PC-3 (cell line): ENCODE measurements at places on chromosomes 13 and 19.
A peak's percentile ranks its signal among the peaks of the same experiment; 100 is the strongest.

DNA sequence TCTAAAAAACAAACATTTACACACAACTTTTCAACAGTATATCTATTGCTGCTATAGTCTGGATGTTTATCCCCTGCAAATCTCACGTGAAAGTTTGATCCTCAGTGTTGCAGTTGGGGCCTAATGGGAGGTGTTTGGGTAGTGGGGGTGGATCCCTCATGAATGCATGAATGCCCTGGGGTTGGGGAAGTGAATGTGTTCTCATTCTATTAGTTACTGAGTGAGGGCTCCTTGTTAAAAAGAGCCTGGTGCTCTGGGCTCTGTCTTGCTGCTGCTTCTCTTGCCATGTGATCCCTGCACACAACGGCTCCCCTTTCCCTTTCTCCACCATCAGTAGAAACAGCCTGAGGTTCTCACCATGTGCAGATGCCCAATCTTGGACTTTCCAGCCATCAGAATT lies 242.7 kb upstream of the HTR2A start:
- DNase-seq = no peak

GRCh38 chr19:12790628-12791344 lies 500 bp upstream of the JUNB start:
- peak; percentile 26 for DNase-seq

GRCh38 chr19:41564515-41565378 lies 11.2 kb upstream of the CEACAM21 start:
- DNase-seq = no peak

GRCh38 chr13:86731987-86732386 lies 932.8 kb upstream of the SLITRK6 start:
- DNase-seq = no peak

DNA sequence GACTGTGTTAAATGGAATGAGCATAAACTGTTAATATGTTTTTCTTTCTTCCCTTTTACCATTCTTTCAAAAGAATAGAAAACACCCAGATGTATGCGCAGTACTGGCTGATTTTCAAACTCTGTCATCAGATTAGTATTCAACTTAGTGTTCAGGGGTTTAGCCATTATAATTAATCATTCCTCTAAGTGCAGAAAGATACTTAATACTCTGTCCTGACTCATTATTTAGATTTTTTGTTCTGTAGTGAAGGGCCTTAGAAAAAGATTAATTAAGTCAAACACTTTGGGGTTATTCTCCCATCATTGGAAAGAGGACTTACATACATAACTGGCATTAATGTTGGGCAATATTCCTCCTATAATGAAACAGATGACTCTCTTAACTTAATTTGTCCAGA lies 1316.7 kb upstream of the SLC10A2 start:
- DNase-seq = no peak

GRCh38 chr19:39916236-39916635 lies 18.2 kb downstream of the FCGBP start:
- DNase-seq = no peak

DNA sequence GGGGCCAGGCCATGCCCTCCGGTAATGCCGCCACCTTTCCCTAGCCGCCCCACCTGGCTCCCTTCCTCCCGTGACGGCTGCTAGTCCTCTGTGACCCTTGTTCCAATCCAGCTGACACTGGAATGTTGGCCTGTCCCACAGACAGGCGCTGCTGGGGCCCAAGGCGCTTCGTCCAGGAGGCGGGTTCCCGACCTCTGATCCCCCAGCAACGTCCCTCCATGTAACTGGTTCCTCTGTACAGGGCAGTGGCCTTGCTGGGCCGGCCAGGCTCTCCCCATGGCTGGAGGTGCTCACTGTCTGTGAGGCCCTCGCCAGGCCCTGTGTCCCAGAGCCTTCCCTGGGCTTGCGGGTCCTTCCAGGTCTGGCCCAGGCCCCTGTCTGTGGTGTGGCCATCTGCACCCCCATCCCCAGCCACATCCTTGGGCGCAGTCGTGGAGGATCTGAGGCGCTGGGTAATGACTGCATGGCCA lies 6.8 kb upstream of the GRIN3B start:
- no peak for DNase-seq

GRCh38 chr13:110676595-110677587 lies 29.0 kb downstream of the CARS2 start:
- no peak for DNase-seq
